ENCODE measurements at places on chromosomes 12 and 14.

GRCh38 chr12:108861878-108862587 lies 4.7 kb upstream of the SSH1 start:
- no peak for DNase-seq

GRCh38 chr12:115032521-115032920 lies 348.5 kb upstream of the TBX3 start:
- DNase-seq, result no peak

GRCh38 chr14:88985654-88986053 lies 161.2 kb downstream of the TTC8 start:
- no peak for DNase-seq

DNA sequence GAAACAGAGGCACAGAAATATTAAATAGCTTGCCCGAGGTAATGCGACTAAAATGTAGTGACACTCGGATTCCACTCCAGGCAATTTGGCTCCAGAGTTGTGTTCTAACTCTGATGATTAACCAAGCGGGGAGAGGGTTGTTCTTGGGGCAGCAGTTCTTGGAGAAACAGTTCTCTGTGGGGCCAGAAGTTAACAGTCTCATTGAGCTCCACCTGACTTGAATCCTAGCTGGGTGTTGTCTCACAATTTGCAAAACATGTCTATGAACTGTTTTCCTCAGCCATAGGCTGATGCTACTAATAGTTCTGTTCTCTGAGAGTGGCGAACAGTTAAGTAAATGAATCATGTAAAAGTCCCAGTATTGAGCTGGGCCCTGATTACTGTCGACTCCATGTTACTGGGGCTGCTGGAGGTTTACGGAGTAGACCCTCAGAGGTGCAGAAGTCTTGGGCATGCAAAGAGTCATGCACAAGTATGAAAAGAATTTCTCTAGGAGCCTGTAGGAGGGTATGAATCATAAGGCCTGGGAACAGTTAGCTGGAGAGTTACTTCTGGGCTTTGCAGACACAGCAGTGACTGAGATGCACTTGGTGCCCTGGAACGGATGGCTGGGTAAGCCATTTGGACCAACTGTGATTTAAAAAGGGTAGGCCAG lies 15.4 kb upstream of the NIN start:
- no peak for DNase-seq

DNA sequence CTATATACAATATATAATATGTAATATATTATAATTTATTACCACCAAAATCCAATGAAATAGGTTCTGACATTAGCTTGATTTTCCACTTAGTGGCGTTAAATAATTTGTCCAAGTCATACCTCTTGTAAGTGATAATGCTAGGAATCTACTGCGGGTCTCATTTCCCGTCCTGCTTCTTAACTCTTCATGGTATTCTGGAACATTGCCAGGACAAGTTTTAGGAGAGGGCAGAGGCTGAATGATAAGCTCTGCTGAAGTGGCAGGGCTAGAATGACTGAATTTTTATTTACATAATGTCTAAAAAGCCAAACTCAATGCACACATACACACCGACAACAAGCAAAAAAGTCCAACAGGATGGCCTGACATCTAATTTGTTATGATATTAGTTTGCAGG lies 70.4 kb upstream of the PTPRQ start:
- no peak for DNase-seq

- no peak for DNase-seq
Observed at GRCh38 chr12:114588061-114588460, 95.9 kb downstream of the TBX3 start.

DNA sequence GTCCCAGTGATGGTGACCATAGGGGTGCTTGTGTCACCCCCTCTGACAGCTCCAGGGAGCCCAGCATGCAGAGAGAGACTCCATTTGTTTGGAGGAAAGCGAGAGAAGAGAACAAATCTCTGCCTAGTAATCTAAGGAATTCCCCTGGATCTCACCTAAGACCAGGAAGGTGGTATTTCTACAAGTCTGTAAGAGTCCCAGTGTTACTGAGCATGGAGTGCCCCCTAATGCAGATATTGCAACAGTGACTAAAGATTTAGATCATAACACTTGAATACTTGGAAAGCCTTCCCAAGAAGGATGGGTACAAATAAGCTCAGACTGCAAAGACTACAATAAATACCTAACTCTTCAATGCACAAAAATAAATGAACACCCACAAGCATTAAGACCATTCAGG lies 360.4 kb upstream of the GARIN6 start:
- no peak for DNase-seq

DNA sequence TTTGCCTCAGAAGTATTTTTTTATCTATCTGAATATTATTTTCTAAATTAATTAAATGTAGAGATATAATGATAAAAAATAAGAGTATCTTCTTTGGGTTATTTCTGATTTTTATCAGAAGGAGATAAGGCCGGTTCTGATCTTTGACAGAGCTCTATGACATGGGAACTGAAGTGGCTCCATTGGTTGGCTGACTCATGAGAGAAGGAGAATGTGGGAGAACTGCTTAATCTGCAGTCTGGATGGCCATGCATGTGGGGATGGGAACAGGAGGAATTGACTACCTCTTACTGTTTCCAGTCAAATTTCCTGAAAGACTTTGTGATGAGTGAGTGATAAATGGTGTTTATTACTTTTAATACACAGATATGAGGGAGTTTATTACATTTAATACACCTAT lies 155.8 kb upstream of the ATP2B1 start:
- no peak for DNase-seq

DNA sequence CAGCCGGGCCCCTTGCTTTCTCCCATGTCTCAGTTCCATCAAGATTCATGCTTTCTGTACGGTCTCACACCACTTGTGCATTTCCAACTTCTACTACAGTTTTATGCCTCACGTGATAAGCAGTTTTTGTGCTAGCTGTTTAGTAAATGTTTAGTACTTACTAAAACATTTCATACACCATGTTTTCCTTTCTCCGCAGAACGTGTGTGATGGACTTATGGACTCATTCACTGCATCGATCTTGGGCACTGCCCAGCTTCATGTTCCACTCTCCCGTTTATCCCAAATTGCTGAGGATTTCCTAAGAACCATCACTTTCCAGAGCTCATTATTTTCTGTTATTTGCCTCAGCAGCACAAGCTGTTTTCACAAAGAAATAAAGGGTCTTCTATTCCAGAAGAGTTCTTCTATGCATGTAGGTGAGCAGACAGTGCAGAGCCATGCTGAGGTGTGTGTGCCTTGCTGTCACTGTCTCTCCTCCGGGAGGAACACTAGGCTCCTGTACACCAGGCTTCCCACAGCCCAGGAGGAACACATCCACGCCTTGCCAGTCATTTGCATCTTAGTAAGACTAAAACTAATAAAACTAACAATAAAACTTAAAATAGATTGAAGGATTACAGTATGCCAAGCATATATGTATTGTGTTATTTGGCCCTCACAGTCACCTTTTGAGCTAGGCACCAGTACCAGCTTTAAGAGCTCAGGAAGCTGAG lies 90.3 kb upstream of the EEA1 start:
- DNase-seq, result no peak

DNA sequence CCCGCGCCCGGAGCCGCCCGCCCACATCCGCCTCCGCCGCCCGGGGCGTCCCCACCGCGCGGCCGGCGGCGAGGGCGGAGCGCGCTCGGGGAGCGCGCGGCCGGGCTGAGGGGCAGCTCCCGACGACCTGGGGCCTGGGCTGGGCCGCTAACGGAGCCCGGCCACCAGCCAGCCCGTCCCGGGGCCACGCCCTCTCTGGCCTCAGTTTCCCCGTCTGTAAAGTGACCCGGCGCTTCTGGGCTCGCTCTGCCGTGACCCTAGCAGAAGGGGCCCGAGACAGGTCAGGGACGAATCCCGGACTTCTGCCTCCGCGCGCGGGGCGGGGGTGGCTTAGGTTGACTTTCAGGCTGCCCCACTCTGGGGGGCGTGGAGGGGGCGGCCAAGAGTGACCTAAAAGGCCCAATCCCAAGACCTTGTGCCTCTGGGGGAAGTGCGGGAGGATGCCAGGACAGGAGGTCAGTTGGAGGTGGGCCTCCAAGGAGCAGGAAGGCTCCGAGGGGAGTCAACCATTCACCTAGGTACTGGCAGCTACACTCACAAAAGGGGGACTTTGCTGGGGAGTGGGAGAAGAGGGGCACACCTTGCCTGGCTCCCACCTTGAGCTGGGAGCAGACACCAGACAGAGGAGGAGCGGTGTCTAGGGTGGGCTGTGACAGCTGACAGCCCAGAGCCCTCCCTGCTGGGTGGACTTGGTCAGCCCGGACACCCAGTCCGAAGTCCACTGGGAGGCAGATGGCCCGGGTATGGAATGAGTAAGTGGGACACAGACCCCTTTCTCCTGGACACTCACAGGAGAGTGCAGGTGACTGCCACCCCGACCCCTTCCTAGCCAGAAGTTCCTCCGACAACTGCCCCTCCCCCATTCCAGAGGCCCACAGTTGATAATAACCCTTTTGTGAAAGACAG lies 486 bp upstream of the AKT1 start:
- peak; percentile 40 for DNase-seq

DNA sequence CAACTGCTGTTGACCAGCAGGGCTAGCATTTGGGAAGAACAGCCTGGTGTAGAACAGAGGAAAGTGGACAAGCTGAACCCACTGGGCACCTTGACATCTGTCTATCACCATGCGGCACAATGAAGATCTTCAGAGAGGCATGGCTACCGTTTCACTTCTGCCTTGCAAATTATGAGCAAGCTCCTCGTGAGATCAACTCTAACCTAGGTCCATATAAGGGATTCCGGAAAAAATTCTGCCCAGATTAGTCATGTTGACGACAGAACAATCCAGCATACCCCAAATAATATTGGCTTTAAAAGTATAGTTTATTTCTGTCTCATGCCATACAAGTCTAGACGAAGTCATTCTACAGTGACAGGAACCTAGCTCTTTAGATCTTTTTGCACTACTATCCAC lies 91.6 kb upstream of the ATF7IP start:
- DNase-seq, result no peak

- DNase-seq, result no peak
Observed at GRCh38 chr12:95990136-95990535, 6.0 kb downstream of the HAL start.

- peak; percentile 47 for DNase-seq
Observed at GRCh38 chr12:12474931-12475795, 87.5 kb downstream of the DUSP16 start.

GRCh38 chr14:74852922-74853530 lies 22.9 kb downstream of the PROX2 start:
- no peak for DNase-seq

DNA sequence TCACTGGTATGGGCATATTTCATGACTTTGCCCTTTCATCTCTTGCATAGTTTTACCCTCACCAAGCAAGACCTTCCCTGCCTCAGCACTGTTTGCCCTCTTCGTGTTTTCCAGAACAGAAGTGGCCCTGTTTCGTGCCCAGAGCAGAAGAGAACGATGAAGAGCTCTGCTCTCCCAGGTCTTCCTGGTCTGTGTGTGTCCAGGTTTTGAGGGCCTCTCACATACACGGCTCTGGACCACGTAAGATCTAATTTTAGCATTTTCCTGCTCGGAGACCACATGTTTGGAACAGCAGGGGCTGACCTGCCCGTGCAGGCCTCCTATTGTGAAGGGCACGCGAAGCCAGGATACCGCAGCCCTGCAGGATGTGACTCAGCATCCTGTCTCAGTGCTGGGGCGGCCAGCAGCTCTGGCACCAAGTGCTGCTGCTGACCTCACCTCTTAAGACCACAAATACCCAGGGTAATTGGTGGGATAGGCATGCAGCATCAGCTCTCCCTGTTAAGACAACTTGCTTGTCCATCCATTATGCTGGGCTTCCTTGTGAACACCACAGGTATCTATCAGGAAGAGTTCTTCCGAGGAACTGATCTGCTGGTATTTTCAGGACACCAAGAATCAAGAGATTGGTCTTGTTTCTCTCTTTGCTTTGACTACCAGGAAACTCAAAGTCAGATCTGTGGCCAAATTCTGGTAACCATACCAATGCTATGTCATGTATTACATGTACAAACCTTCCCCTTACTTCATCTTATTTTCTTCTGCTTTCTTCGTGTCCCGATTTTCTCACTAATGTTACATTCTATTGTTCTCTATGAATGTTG lies 19.0 kb downstream of the SSH1 start:
- DNase-seq, result peak; percentile 48

DNA sequence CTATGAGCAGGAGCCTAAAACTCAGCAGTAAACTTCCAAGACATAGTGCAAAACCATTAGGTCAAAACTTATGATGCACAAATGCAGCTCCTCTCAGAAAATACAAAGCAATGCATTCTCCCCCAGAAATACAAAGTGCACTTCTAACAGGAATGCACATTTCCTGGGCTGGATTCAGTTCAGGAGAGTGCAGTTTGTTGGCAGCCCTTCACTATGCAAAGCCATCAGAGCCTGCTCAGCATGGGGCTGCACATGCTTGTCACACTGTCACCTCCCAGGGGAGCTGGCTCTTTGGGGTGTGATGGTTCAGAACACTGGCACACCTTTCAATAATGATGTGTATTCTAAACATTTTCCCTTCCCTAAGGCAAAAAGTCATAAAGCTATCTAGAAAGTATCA lies 110.4 kb downstream of the KCNK10 start:
- no peak for DNase-seq

- no peak for DNase-seq
Observed at GRCh38 chr12:29673346-29673745, 110.4 kb downstream of the TMTC1 start.

- DNase-seq, result no peak
Observed at GRCh38 chr14:76902591-76902990, 76.4 kb downstream of the LRRC74A start.

- no peak for DNase-seq
Observed at GRCh38 chr12:115354007-115354890, 670.3 kb upstream of the TBX3 start.

DNA sequence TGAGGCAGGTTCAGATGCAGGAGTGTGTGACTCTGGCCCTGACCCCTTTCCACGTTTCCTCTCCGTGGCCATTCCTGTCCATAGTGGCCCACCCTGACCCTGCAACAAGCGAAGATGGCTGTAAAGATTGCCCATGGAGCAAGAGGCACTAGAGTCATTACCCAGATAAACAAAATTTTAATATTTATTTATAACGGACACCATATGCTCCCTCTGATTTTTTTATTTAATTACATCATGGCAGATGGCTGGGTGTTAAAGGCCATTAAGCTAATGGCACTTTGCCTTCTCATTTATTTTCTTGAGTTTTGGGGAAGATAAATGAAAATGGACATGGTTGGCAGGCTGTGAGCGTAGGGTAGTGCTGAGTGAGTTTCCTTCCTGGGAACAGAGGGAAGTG lies 58.7 kb downstream of the WSCD2 start:
- DNase-seq, result no peak

GRCh38 chr12:30191696-30192455 lies 408.1 kb upstream of the TMTC1 start:
- DNase-seq, result no peak

- DNase-seq, result no peak
Observed at GRCh38 chr14:26286081-26286912, 311.5 kb downstream of the NOVA1 start.

DNA sequence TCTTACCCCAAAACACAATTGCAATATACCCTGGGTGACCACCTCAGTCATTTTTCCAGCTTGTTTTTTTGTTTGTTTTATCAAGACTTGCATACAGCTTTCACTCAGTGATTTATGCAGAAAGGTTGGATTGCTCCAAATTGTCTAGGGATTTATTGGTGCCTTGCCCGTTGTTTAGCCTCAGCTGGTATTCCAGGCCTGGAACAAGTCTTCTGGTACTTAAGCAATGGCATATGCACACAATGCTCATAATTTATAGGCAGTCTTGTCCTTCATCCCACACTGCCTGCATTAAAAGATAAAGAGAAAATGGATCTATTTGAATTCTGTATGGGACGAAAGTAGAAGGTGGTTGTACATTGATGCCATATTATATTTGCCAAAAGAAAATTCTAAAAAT lies 392.5 kb downstream of the ADAMTS20 start:
- no peak for DNase-seq
